ENCODE measurements at places on chromosomes 2 and 18.

GRCh38 chr2:85436836-85437487 is 18.4 kb downstream of the SH2D6 start:
- peaks cover 25% of the 10 kb centered on the region for H3K4me1 ChIP-seq
- H3K27ac ChIP-seq: peak overlapping the region; percentile 82
- no peak for DNase-seq
- peak overlapping the region; percentile 65 for H3K4me3 ChIP-seq
- H3K27me3 ChIP-seq: no peaks in the 10 kb centered on the region

- no peaks in the 10 kb centered on the region for H3K4me1 ChIP-seq
- H3K4me3 ChIP-seq: no peak overlapping the region
- no peaks in the 10 kb centered on the region for H3K36me3 ChIP-seq
- DNase-seq: no peak
- no peaks in the 10 kb centered on the region for H3K27me3 ChIP-seq
- no peak overlapping the region for H3K27ac ChIP-seq
Observed at GRCh38 chr18:34807106-34807796, 97.2 kb downstream of the DTNA start.

DNA sequence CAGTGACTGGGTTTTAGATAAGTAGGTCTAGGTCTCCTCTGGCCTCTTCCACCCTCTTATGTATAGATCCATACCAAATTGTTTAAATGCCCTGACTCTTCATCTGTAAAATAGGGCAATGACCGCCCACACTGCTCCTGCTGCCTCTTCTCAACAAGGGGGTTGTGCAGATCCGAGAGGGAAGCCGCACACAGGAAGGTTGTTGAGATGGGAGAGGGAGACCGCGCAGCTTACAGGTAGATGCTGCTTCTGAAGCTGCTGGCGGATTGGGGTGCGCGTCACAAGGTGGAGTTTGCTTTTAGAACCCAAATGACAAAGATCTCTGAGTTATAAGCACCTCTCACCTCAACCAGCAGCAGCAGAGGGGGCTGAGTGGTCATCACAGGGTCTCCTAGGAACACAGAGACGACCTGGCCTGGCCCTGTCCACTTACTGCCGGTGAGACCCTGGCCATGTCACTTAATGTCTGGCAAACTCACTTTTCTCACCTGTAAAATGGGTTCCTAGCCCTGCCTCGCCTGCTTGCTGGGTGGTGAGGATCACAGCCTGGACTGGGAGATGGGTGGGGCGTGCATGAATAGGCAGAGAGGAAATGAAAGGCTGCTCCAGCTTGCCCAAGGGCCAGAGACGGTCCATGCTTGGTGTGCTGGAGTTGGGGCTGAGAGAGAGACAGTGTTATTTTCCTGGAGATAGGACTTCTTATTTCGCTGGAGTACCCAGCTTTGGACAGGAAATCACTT is 251.3 kb downstream of the EIPR1 start:
- no peaks in the 10 kb centered on the region for H3K4me1 ChIP-seq
- DNase-seq: no peak
- H3K27me3 ChIP-seq: no peaks in the 10 kb centered on the region
- no peak overlapping the region for H3K4me3 ChIP-seq
- no peaks in the 10 kb centered on the region for H3K36me3 ChIP-seq
- H3K27ac ChIP-seq: no peak overlapping the region

- peaks cover 15% of the 10 kb centered on the region for H3K4me1 ChIP-seq
- H3K27me3 ChIP-seq: no peaks in the 10 kb centered on the region
- no peak overlapping the region for H3K4me3 ChIP-seq
- DNase-seq: no peak
Observed at GRCh38 chr18:49399003-49399402, 61.4 kb downstream of the DYM start.

DNA sequence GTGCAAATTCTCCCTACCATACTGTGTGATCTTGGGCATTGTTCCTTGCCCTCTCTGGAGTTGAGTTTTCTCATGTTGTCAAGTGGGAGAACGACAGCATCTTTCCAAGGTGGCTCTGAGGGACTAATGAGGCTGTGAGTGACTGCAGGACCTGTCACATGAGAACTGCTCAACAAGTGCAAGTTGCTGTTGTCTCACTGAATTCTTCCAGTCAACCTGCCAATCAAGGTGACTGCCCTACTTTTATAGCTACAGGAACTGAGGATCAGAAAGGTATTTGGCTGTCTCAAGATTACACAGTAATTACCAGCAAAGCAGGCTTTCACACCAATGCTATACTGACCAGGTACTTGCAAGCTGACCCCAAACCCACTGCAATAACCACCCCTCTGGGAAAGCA is 137.6 kb downstream of the MTCL1 start:
- no peaks in the 10 kb centered on the region for H3K36me3 ChIP-seq
- H3K4me3 ChIP-seq: no peak overlapping the region
- no peak overlapping the region for H3K27ac ChIP-seq
- DNase-seq: no peak
- H3K4me1 ChIP-seq: no peaks in the 10 kb centered on the region

DNA sequence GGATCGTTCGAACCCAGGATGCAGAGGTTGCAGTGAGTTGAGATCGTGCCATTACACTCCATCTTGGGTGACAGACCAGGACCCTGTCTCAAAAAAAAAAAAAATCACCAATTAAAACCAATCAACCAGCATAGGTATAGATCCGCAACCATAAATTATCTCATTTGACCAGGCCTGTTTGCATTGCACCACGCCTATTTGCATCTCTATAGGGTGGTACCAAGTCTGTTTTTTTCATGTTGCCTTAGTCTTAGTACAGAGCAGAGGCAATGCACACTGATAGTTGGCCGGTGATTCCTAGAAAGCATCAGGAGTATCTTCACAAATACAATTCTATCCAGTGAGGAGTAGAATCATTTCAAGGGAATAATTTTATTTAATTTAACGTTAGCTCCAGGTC is 9.3 kb upstream of the NPC1 start:
- DNase-seq: no peak
- no peak overlapping the region for H3K4me3 ChIP-seq
- H3K4me1 ChIP-seq: no peaks in the 10 kb centered on the region
- H3K27ac ChIP-seq: no peak overlapping the region
- H3K36me3 ChIP-seq: no peaks in the 10 kb centered on the region

DNA sequence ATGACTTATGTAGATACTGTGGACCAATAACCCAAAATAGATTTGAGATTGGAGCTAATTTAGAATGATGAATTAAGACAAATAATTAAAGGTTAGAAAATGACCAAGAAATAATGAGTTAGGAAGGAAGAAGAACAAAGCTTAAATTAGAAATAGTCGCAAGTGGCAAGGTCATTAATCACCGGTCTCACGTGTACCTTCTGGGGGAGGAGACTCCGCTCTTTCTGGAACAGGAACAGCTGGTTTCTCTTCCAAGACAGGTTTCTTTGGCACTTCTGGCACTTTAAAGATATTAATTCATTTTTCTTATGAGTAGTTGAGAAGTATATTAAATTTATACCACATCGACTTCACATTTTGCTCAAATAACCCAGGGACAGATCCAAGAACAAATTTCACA is 156.7 kb downstream of the TTN start:
- H3K27ac ChIP-seq: no peak overlapping the region
- no peaks in the 10 kb centered on the region for H3K27me3 ChIP-seq
- H3K4me3 ChIP-seq: no peak overlapping the region
- H3K36me3 ChIP-seq: peaks cover 8% of the 10 kb centered on the region
- no peak for DNase-seq

GRCh38 chr2:232485348-232485756 is 2.3 kb downstream of the ECEL1 start:
- H3K27ac ChIP-seq: no peak overlapping the region
- no peaks in the 10 kb centered on the region for H3K27me3 ChIP-seq
- H3K4me3 ChIP-seq: no peak overlapping the region
- H3K36me3 ChIP-seq: no peaks in the 10 kb centered on the region

DNA sequence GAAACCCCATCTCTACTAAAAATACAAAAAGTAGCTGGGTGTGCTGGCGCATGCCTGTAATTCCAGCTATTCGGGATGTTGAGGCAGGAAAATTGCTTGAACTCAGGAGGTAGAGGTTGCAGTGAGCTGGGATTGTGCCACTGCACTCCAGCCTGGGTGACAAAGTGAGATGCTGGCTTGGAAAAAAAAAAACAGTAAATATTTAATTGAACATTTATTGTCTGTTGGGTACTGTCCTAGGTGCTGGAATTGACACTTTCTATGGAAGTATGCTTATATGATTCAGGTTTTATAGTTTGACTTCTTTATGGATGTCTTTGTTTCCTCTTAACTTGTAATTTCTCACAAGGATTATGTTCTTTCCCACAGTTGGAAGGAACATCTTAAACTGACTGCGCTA is 633.1 kb upstream of the SETBP1 start:
- no peak overlapping the region for H3K4me3 ChIP-seq
- no peaks in the 10 kb centered on the region for H3K4me1 ChIP-seq
- DNase-seq: no peak

GRCh38 chr2:161337247-161337646 is 29.0 kb downstream of the PSMD14 start:
- H3K27me3 ChIP-seq: no peaks in the 10 kb centered on the region
- H3K27ac ChIP-seq: no peak overlapping the region
- no peak overlapping the region for H3K4me3 ChIP-seq
- DNase-seq: no peak
- H3K4me1 ChIP-seq: no peaks in the 10 kb centered on the region

GRCh38 chr2:8477552-8478470 is 204.0 kb upstream of the ID2 start:
- peak overlapping the region; percentile 15 for H3K4me3 ChIP-seq
- no peaks in the 10 kb centered on the region for H3K36me3 ChIP-seq
- H3K4me1 ChIP-seq: peaks cover 5% of the 10 kb centered on the region
- no peaks in the 10 kb centered on the region for H3K27me3 ChIP-seq

- H3K4me1 ChIP-seq: no peaks in the 10 kb centered on the region
- H3K27ac ChIP-seq: no peak overlapping the region
- H3K36me3 ChIP-seq: no peaks in the 10 kb centered on the region
Observed at GRCh38 chr2:217923007-217923686, 79.6 kb downstream of the TNS1 start.

DNA sequence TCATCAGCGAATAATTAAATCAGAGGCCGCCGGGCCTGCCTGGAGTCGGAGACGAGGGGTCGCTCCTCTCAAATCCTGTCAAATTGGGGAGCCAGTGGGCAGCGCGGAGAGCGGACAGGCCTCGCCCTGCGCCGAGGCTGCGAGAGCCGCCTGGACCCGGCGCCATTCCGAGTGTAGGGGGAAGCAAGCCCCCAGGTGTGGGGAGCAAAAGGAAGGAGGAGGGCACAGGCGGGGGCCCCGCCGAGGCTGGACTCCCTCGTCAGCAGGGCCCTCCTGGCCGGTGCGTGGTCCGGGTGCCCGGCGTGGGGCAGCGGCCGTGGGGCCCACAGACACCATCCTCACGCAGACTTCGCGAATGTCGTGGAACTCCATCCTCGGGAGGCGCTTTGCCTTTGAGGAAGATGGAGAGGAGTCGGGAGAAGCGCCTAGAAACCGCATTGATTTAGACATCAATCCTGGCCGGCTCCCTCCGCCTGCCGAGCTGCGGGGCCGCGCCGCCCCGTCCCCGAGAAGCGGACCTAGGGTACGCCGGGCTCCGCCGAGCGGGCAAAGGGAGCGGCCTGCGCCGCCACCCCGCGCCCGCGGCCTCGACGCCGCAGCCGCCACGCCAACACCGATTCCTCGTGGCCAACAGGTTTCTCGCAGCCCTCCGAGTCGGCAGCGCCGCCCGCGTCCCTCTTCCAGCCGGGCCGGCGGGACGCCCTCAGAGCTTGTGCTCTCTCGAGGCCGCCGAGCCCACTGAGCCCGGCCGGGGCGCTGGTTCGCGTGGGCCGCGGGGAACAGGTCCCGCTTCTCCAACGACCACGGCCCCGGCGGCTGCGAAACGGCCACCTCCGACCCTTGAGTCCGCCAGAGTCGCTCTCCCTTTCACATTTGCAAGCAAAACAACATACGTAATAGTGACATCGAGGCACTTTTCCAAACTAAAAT is 6.7 kb upstream of the ONECUT2 start:
- peaks cover 42% of the 10 kb centered on the region for H3K27me3 ChIP-seq
- H3K4me3 ChIP-seq: no peak overlapping the region
- H3K36me3 ChIP-seq: no peaks in the 10 kb centered on the region
- DNase-seq: no peak
- no peak overlapping the region for H3K27ac ChIP-seq

- H3K27me3 ChIP-seq: no peaks in the 10 kb centered on the region
- H3K4me3 ChIP-seq: no peak overlapping the region
- no peaks in the 10 kb centered on the region for H3K4me1 ChIP-seq
Observed at GRCh38 chr2:221458578-221458977, 113.5 kb downstream of the EPHA4 start.

GRCh38 chr18:2654928-2655177 is 673 bp upstream of the SMCHD1 start:
- peaks cover 36% of the 10 kb centered on the region for H3K4me1 ChIP-seq
- H3K36me3 ChIP-seq: no peaks in the 10 kb centered on the region
- peak overlapping the region; percentile 100 for H3K27ac ChIP-seq
- peak overlapping the region; percentile 94 for H3K4me3 ChIP-seq
- peak; percentile 81 for DNase-seq
- H3K27me3 ChIP-seq: no peaks in the 10 kb centered on the region

GRCh38 chr18:72762515-72763122 is 105.2 kb downstream of the NETO1 start:
- no peaks in the 10 kb centered on the region for H3K36me3 ChIP-seq
- H3K4me3 ChIP-seq: no peak overlapping the region
- DNase-seq: no peak
- no peaks in the 10 kb centered on the region for H3K27me3 ChIP-seq
- H3K4me1 ChIP-seq: no peaks in the 10 kb centered on the region
- H3K27ac ChIP-seq: no peak overlapping the region

DNA sequence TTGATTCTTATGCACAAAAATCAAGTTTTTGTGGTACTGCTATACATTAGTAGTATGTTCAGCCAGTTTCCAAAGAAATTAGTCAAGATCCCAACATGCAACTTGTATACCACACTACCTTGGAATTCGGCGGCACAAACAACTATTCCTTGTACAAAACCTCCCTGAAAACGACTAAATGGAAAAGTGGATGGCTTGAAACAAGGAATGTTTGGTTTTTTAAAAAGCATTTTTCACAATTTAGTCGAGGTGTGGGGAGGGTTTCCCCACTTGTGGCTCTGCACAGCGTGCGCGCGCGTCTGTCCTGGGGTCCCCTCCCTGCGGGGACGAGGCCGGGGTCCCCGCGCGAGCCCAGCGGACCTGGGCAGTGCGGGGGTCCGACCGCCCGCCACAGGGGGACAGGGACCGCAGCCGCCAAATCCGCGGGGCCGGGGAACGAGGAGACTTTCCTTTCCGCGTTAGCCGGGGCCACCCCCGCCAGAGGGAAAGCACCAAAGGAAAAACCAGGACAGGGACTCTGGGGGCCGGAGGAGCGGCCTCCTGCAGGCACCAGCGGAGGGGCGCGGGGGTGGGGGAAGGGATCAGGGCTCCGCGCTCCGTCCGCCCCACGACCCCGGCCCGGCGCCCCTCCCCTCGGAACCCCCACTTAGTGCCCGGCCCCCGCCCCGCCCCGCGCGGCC is 534 bp upstream of the SOCS6 start:
- H3K27me3 ChIP-seq: no peaks in the 10 kb centered on the region
- no peak for DNase-seq

DNA sequence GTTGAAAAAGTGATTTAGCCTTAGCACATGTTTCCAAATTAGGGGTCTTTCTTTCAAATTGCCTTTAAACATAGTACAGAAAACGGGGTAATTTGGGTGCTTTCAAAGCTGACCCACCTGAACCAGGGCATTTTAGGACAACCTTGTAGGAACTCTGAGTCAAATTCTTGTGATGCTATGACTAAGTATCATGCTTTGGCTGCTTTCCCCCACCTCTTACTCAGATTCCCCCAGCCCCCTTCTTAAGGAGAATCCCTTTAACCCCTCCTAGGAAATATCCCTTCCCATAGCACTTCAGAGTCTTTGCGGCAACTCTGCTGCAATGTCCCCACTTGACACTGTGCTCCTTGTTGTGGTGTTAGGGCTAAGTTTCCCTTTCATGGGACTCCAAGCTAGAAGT is 18.6 kb upstream of the KLF7 start:
- no peak for DNase-seq
- H3K36me3 ChIP-seq: no peaks in the 10 kb centered on the region
- no peak overlapping the region for H3K27ac ChIP-seq
- H3K4me3 ChIP-seq: no peak overlapping the region
- no peaks in the 10 kb centered on the region for H3K27me3 ChIP-seq

Measured in naive thymus-derived CD4-positive, alpha-beta T cell (primary cell).